NCI-H1048 (cell line): ENCODE measurements at places on chromosomes 12 and 14.

GRCh38 chr14:26190646-26191045 lies 407.2 kb downstream of the NOVA1 start:
- DNase-seq: no peak

GRCh38 chr14:36617824-36618223 lies 35.4 kb upstream of the NKX2-8 start:
- no peak for DNase-seq

- DNase-seq: no peak
Observed at GRCh38 chr14:99716850-99717681, 33.0 kb downstream of the CYP46A1 start.

DNA sequence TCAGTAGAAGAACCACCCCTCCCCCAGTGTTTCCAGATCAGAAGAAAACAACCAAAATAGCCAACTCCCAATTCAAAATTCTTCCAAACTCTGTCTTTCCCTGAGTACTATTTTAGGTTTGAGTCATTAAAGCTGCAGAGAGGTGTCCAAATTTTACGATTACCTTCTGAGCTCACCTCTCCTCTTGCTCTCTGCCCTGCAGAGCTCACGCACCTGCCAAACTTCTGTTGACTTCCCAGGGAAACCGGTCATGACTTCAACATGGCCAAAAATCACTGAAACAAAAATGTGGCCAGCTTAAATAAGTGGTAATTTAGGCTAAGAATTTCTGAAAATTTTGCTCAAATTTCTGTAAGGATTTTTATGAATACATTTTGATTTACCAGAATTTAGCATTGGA lies 70.9 kb upstream of the OTX2 start:
- DNase-seq: no peak

- no peak for DNase-seq
Observed at GRCh38 chr14:38951451-38951850, 151.6 kb downstream of the SEC23A start.

DNA sequence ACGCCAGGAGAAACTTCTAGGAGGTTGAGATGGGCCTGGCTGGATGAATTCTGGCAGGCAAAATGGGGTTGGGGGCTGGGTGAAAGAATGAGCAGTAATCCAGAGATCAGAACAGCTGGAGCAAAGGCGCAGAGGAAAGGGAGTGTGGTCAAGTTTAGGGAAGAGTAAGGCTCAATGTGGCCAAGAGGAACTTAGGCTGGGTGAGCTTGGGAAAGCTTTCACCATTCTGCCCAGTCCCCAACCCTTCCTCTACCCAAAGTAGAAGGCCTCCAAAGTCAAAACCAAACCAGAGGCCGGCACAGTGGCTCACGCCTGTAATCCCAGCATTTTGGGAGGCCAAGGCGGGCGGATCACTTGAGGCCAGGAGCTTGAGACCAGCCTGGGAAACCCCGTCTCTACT lies 10.2 kb upstream of the RABGGTA start:
- no peak for DNase-seq

DNA sequence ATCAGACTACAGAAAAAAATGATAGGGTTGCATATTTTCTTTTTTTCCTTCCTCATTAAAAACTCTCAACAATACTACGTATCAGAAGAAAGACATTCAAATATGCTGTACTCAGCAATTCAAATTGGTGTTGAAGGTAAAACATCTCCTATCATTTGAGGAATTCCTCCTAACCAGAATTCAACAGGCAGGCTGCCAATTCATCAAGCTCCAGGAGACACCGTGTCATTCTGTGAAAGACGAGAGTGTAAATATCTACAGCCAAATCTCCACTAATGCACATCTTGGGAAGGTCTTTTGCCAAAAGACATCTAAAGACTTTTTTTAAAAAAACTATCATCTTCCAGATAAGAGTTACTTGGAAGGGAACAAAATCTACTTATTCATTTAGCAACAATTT lies 26.6 kb downstream of the NT5DC3 start:
- no peak for DNase-seq

GRCh38 chr14:50082308-50082742 lies 34.0 kb downstream of the VCPKMT start:
- no peak for DNase-seq

- no peak for DNase-seq
Observed at GRCh38 chr14:88667555-88668273, 104.9 kb downstream of the ZC3H14 start.

DNA sequence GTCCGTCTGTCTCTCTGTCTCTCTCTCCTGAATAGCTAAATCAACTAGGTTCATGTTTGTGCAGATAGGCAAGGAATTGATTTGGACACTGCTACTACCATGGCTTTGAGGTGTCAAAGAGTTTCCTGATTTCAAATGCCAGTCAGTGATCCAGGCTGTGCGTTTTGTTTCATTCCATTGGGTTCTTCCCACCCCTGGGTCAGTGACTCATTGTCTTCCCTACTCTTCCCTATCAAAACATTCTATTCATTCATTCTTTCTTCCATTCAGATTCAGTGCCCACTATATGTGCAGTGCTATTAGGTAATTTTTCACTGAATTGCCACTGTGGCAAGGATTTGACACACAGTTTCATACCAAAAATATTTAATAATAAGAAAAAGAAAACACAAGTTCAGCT lies 50.4 kb downstream of the RPH3A start:
- no peak for DNase-seq

- DNase-seq: no peak
Observed at GRCh38 chr12:89521364-89522223, 3.0 kb downstream of the GALNT4 start.

- no peak for DNase-seq
Observed at GRCh38 chr12:4478933-4479332, 33.3 kb upstream of the FGF6 start.

GRCh38 chr14:87526731-87527130 lies 466.3 kb downstream of the GALC start:
- no peak for DNase-seq

DNA sequence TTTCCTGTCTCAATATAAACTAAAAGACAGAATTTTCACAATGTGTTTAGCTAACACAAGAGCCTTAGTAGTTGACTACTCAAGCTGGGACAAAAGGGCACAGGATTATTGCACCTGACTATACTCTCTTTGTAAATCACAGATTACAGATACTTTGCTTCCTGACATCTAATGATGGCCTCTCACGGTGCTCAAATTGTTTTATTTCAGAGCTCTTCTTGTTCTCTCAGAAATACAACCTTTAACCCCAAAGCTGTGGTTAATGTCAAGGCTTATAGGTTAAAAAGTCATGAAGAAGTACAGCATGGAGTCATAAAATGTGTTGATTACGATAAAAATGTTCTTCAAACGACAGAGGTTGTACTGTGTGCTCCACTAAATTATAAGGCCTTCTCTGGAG lies 89.9 kb upstream of the CPNE8 start:
- no peak for DNase-seq

GRCh38 chr12:83759906-83760305 lies 1073.2 kb downstream of the TMTC2 start:
- no peak for DNase-seq

GRCh38 chr12:54725233-54725843 lies 77.2 kb upstream of the DCD start:
- no peak for DNase-seq

- no peak for DNase-seq
Observed at GRCh38 chr12:122876731-122877130, 19.2 kb downstream of the VPS37B start.

DNA sequence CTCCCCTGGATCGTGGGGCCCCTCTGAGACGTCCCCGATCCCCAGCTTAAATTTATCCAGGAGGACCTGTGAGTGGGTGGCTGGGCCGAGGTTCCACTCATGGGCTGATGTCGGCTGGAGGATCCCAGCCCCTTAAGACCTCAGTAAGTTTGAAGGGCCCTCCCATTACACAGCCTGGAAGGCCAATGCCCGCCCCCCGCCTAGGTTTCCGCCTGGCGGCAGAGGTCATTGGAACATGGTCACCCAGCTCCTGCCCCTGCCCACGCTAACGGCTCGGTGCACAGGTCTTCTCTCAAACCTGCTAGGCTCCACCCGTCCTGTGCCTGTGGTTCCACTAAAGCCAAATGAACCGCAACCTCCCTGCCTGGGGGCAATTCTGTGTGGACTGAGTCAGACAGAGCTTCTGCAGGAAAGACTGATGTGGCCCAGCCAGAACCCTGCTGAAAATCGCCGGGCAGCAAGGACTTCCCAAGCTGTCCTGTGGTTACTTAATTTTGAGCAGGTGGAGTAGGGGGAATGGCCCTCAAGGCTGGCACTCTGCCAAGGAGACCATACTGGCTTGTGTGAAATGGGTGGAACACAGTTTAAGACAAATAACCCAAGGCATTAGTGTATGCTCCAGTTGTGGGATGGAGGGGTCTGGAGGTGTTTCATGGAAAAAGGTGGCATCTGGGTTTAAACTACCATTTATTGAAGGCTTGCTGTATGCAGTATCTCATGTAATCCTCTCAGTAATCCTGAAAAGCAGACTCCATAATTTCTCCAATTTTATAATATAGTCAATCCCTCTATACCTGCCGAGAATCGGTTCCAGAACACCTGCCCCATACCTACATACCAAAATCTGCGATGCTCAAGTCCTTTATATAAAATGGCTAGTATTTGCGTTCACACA lies 903 bp upstream of the NT5DC3 start:
- DNase-seq: no peak

GRCh38 chr14:69619012-69619411 lies 7.6 kb downstream of the SUSD6 start:
- DNase-seq: no peak

GRCh38 chr12:131203666-131204415 lies 250.1 kb downstream of the ADGRD1 start:
- no peak for DNase-seq
